Anterior cingulate cortex (tissue), 58 donors: ENCODE measurements at places on chromosomes 5 and 9.

DNA sequence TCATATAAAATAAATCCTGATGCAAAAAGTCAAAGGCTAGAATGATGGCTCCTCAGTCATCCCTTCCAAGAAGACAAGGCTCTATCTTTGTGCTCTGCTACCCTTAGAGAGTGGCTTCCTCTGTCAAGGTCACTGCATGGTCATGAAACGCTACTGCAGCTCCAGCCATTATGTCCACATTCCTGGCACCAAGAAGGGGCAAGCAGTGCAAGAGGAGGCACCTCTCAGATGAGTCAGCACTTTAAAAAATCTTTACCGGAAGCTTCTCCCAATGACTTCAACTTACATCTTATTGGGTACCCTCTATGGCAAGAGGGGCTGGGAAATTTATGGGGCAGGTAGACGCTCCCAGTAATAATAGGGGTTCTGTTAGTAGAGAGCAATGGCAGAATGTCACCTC lies 129.5 kb upstream of the CPEB4 start:
- DNase-seq = no peak

- DNase-seq = no peak
These were observed at the start of gene TSSK1B for GRCh38 chr5:113434889-113435288. TSS of gene TSSK1B (minus strand) at chr5:113434989. CDS start at chr5:113434839, 150 bp downstream.

DNA sequence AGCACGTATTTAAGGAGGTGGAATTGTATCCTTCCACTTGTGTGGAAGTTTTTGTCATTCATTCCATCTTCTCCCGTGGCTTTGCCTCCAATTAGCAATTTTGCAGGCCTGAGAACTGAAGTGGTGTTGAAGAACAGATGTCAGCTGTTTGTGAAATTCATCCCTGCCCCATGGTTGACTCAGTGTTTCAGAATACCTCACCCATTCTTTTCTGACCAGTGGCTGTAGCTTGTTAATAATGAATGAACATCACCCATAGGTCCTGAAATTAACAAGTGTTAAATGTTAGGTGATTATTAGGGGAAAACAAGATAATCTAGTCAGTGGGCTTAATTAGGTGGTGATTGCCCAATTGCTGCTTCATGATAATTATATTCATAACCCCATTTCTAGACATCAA lies 11.7 kb downstream of the ZNF462 start:
- no peak for DNase-seq

GRCh38 chr9:136978073-136978864 lies 965 bp downstream of the PTGDS start:
- DNase-seq = peak; percentile 90

DNA sequence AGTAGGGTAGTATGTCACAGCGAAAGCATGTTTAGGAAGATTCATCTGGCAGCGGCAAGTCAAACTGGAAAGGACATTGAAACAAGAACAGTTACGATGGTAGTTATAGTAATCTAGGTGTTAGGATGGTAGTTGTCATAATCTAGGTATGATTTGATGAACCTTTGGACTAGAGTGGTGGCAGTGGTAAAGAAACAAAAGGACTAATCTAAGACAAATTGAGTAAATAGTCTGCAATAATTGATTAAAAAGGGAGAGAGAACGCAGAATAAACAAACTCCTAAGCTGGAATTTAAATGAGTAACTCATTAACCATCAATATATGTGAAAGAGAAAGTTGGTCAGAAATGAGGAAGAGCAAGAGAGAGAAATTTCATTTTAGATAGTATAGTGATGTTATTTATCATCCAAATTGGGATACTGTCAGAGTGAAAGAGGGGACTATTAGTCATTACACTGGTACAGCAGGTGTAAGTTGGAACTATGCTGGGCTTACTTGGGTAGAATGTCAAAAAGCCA lies 56.8 kb downstream of the MTREX start:
- no peak for DNase-seq

DNA sequence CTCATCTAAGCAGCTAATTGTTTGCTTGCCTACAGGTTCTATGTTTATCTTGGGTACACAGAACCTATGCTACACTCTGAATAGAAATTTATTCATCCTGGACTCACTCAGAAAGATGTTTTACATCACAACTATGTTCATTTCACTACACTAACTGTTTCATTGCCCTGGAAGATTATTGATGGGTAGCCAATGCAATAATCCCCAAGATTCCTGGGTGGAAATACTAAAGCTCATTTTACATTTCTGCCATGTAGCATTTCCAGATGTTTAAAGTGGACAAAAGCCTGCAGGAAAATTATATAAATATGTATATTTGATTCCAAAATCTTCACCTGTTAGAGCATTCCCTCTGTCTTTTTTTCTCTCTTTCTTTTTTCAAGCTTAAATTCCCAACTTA lies 51.9 kb upstream of the IL7R start:
- DNase-seq = no peak

GRCh38 chr5:81007637-81008027 lies 47.5 kb downstream of the RASGRF2 start:
- no peak for DNase-seq

- DNase-seq = no peak
These were observed 379.3 kb downstream of the PLK2 start for GRCh38 chr5:58080573-58080972.

DNA sequence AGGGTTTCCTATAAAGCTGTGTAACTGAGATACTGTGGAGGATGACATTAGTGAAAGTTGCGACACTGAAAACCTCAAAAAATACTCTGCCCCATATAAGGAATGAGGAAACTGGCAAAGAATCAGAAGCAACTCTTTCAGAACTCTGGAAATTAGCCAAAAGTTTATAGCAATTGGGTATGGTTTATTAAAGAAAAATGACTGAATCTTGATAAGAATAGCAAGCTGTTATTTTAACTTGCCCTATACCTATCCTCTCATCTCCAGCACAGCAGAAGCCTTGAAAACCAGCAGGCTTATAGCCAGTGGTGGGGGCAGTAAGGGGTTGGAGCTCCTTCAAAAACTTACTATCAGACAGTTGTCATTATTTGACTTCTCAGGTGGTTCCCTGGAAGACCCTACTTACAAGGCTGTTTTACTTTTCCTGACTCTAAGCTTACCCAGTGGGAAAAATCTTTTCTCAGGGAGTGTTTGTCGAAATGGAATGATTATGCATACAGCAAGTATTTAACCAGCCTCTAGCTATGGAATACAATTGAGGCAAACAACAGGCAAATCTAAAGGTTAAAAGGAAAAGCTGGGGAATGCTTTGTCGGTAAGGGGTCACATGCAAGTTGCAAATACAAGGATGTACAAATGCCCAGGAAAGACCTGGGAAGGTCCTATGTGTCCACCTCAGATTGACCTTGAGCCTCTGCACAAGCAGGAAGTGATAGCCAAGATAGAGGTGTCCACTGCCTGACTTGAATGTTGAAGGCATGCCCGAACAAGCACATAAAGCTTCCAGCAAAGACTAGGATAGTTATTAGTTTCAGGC lies 21.0 kb upstream of the FAM151B start:
- DNase-seq = no peak

DNA sequence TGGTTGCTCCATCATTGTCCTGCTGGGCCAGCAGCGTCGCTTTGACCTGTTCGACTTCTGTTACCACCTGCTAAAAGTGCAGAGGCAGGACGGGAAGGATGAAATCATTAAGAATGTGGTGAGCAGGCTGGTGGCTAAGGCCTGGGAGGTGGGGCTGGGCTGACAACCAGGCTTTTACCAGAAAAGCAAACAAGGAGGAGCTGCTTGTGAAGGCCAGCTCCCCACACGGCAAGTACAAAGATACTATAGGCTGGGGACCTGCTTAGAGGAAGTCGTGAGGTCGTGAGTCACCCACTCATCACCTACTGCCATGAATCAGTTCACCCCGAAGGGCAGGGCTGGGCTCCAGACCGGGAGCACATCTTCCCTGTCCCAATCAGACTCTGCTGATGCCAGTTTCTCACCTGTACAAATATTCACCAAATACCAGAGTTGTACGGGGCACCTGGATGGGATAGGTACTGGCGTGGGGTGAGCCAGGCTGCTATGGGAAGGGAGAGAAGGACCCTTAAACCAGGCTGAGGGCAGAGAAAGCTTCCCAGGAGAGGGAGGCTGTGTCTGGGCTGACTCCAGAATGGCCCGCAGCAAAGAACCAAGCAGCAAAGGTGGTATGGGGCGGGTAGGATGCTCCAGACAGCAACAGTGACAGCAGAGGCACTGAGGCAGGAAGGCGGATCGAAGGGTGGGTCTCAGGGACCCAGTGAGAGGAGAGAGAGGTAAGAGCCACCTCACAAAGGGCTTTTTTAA lies 69.3 kb upstream of the NIPAL4 start:
- DNase-seq = no peak

DNA sequence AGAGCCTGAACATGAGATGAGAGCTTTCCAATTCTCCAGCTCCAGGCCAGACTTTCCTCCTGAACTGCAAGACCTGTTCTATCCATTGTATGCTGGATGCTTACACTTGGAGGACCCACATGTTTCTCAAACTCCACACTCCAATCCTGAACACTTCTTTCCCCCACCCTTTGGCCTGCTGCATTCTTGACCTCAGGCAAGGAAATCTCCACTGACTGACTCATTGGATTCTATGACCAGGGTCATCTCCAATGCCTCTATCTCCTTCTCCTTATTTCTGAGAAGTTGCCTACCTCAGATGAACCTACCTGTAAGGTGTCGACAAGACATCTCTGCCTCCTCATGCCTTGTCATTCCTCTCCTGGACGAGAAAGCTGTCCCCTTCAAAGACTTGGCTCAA lies 153.6 kb downstream of the CRB2 start:
- DNase-seq = no peak

DNA sequence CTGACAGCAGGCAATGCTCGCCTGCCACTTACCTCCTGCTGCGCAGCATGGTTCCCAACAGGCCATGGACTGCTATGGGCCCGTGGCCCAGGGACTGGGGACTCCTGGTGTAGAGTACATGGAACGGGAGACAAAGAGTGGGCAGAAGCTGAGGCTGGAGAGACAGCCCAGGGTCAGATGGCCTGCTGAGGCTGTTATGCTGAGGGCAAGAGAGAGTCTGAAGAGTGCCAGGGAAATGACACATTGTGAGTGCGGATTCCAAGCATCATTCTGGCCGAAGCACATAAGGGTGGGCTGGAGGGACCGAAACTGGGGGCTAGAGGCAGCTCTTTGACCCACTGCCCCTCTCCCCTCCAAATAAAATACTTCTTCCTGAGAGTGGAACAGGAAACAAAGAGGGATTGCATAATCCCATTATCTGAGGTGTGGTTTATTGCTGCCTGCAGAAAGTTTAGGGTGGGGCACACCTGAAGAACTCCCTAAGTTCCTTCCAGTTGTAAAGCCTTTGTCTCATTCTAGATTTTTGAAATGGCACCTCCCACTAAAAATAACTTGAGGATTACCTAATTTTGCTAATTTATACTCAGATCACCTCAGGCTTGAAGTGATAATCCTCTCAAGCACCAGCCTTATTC lies 158.1 kb downstream of the ATP10B start:
- DNase-seq = no peak

GRCh38 chr5:81688215-81688614 lies 62.7 kb downstream of the SSBP2 start:
- no peak for DNase-seq

DNA sequence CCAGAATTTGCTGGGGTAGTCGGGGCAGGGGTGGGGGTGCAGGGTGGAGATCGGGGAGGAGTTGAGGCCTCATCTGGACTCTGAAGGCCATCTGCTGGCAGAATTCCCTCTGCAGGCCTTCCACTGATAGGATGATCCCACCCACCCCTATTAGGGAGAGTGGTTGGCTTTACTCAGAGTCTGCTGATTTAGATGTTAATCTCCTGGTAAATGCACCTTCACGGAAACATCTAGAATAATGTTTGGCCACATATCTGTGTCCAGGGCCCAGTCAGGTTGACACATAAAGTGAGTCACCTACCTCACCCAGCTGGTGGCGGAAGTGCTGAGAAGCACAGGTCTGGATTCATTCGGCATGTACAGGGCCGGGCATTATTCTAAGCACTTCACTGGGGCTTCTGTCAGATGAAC lies 50.0 kb downstream of the DAPK1 start:
- DNase-seq = no peak

DNA sequence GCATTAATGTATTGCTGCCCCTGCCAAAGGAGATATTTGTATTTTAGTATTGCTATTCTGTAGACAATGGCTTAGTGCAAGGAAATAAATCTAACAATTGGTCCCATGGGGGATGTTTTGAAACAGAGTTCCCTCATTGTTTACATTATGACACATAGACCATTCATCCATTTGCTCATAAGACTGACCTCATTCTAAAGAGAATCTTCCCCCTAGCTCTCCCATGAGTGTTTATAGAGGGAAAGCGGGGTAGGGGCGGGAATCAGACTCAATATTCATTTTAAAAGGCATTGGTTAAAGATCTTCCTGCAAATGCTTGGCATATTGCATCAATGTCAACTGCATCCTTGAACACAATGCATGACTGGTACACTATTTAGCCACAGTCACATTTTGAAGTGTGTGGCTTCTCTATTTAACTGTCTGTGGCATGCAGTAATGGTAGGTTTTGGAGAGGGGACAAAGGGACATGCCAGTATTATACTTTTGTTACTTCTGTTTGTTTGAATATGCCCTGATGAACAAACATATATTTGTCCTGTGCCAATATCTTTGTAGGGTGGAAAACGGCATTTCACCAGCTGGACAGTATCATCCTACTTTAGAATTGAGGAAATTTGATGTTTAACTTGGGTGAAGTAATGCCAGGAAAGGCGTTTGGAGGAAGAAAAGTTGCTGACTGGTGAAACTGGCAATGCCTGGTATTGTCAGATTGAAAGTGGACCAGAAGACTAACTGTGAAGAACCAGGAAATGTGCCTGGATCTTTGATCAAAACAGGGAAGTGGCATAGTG lies 84.1 kb upstream of the MEGF10 start:
- no peak for DNase-seq

DNA sequence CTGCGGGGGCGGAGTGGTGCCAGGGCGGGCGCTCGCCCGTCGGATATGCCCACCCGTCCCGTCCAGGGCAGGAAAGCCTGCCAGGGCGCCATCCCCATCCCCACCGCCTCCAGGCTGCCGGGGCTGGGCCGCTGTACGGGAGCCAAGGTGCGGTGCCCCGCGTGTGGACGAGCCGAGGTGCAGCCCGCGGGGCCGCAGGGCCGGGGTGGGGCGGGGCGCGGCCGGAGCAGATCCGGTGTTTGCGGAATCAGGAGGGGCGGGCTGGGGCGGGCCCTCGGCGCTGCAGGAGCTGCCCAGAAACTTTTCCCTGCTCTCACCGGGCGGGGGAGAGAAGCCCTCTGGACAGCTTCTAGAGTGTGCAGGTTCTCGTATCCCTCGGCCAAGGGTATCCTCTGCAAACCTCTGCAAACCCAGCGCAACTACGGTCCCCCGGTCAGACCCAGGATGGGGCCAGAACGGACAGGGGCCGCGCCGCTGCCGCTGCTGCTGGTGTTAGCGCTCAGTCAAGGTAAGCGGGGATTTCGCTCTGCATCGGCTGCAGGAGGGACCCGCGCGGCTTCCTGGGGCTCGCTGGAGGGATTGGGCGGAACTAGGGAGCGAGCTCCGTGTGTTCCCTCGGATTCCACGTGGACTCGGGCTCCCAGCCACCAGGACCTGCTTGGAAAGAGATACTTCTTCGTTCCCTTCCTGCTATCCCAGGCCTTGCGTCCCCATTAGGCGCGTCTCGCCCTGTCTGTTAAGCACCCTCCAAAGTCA lies at the start of gene ITGA2:
Gene ITGA2, plus strand, starts transcription at position 328 of the 756 bp plus-strand sequence. Its CDS starts 117 bp downstream, at position 445.
- peak; percentile 38 for DNase-seq
